Activated CD8-positive, alpha-beta memory T cell treated with anti-CD3 and anti-CD28 coated beads for 48 hours (primary cell): ENCODE measurements at places on chromosomes 1 and 21.

DNA sequence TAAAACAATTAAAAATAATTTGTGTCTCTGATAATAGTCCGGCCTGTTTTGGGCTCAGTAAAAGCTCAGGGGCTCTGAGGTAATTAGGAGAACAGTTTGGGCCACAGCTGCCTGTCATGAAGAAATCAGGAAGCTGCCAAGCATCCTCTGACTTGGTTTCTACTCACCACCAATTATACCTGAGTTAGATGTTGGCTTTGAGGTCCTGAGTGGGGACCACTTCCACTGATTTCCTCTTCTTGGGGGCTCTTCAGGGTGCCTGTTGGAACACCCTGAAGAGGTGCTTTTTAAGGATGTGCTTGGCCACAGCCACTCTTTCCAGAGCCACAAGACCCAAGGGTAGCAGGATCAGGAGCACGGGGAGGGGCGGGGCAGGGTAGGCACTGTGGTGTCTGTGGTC lies 10.9 kb downstream of the SLC6A17 start:
- DNase-seq, result no peak

- DNase-seq, result no peak
Measured at GRCh38 chr21:21137986-21138385, 139.8 kb downstream of the NCAM2 start.

- DNase-seq, result no peak
Measured at GRCh38 chr1:178934546-178934945, 63.7 kb upstream of the ANGPTL1 start.

DNA sequence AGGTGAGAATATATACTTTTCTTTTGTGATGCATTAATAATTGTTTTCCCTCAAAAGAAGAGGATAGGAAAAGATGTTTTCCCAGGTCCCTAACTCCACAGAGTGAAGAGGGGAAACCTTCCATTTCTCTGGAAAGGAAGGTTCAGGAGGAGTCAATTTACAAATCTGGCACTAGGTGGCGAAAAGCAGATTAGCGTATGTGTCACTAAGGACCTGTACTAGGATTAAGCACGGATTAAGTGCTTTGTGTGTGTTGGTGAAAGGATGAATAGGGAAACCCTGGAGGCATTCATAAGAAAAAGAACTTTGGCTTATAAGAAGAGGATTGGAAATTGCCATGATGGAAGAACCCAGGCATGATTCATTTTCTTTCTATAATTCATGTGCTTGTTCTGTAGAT lies 410.1 kb upstream of the PLXNA2 start:
- DNase-seq, result no peak
